ENCODE measurements at places on chromosomes 16 and 17. TPM values are rescaled to one million over a fixed set of nuclear protein-coding genes. Genes with fewer than 3 reads are reported as not detected.

GRCh38 chr16:9071377-9071776 lies 20.1 kb upstream of the HAPSTR1 start:
- no peaks in the 10 kb centered on the region for H3K36me3 ChIP-seq
- H3K27me3 ChIP-seq: no peaks in the 10 kb centered on the region
- peaks cover 6% of the 10 kb centered on the region for H3K4me1 ChIP-seq
- no peak overlapping the region for H3K4me3 ChIP-seq
- no peak for DNase-seq

- no peak for DNase-seq
- H3K36me3 ChIP-seq: no peaks in the 10 kb centered on the region
- no peaks in the 10 kb centered on the region for H3K27me3 ChIP-seq
- peak overlapping the region; percentile 63 for H3K4me3 ChIP-seq
- peak overlapping the region; percentile 17 for H3K27ac ChIP-seq
These were observed 954 bp downstream of the MYO1D start for GRCh38 chr17:32875923-32876416.

- H3K27me3 ChIP-seq: no peaks in the 10 kb centered on the region
- no peak overlapping the region for H3K4me3 ChIP-seq
- peaks cover 67% of the 10 kb centered on the region for H3K36me3 ChIP-seq
- no peaks in the 10 kb centered on the region for H3K4me1 ChIP-seq
These were observed 19.2 kb downstream of the VAC14 start for GRCh38 chr16:70781800-70782199.

DNA sequence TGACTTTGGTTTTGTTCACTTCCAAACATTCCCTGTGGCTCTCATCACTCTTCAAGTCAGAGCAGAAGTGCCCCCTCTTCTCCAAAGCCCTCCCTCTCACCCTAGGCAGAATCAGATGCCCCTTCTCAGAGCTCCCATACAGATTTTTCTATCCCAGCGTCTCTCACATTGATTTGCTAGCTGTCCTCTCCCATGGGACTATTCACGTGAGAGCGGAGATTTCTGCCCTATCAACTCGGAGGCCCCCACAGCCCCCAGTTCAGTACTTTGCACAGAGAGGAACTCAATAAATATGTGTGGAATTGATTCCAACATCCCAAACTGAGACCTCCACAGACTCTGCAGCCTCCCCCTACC lies 182.6 kb downstream of the C16orf78 start:
- H3K27ac ChIP-seq: no peak overlapping the region
- H3K36me3 ChIP-seq: no peaks in the 10 kb centered on the region
- no peak overlapping the region for H3K4me3 ChIP-seq
- no peak for DNase-seq

GRCh38 chr16:86979061-86979460 lies 338.1 kb downstream of the C16orf95 start:
- H3K27me3 ChIP-seq: no peaks in the 10 kb centered on the region
- H3K4me3 ChIP-seq: no peak overlapping the region
- no peaks in the 10 kb centered on the region for H3K4me1 ChIP-seq
- no peak for DNase-seq
- H3K27ac ChIP-seq: no peak overlapping the region

GRCh38 chr17:78258323-78259191 lies 27.1 kb downstream of the TMEM235 start:
- no peaks in the 10 kb centered on the region for H3K27me3 ChIP-seq
- peak overlapping the region; percentile 68 for H3K4me3 ChIP-seq
- no peaks in the 10 kb centered on the region for H3K36me3 ChIP-seq
- H3K4me1 ChIP-seq: peaks cover 87% of the 10 kb centered on the region
- DNase-seq: peak; percentile 74

EVPLL gene
- not detected for polyA plus RNA-seq

RANBP10 gene
- polyA plus RNA-seq: 11.1 TPM

TRPV2 gene
- 134 TPM for polyA plus RNA-seq

SYT17 gene
- not detected for polyA plus RNA-seq
